Vagina (tissue), 2 donors: ENCODE measurements at places on chromosomes 1 and 21. TPM values are rescaled to one million over a fixed set of nuclear protein-coding genes. Genes with fewer than 3 reads are reported as not detected.

The C1orf87 gene
- total RNA-seq = not detected

The SELP gene
- total RNA-seq = 8.8 TPM

- DNase-seq = peak; percentile 88
- peak overlapping the region; percentile 42 for H3K27ac ChIP-seq
- no peak overlapping the region for H3K4me3 ChIP-seq
- no peaks in the 10 kb centered on the region for H3K36me3 ChIP-seq
- peaks cover 24% of the 10 kb centered on the region for H3K4me1 ChIP-seq
Measured at GRCh38 chr1:7388488-7389185, 382.5 kb upstream of the VAMP3 start.

The ADORA1 gene
- total RNA-seq = 5.2 TPM

The FCRL2 gene
- total RNA-seq = not detected

DNA sequence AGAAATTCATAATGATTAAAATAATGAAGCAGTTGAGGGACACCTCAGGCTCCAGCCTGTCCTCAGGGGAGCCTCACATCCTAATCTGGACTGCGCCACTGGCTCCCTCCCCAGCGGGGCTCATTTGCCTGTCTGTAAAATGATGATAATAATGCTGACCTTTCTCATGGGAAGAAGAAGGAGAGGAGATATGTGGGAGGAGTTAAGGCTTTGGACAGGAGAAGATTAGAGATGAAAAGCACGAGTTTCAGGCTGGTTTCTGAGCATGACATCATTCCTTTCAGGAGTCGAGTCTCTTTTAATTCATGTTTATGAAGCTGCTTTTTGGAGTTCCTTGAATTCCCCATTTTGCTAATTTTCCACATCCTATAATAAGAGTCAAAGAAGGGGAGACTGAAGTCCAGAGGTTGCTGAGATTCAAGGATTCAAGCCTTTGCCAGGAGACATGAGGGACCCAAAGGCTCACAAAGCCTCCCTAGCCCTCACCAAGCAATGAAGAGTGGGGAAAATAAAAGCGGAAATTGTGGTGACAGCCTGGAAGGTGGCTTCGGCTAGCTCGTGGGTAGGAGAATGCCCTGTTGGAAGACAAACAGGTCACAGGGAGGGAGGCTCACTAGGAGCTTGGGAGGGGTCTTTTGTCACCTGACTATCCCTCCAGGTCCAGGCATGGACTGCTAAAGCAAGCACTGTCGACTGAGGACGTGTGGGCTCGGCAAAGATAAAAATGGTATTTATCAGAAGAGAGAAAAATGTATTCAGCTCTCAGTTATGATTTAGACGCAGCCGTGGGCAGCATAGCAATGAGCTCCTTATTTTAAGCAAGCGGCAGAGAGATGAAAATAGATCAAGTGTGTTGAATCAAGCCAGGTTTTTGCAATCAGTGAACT, 27.5 kb upstream of the STMN1 start:
- no peak for DNase-seq
- no peak overlapping the region for H3K4me3 ChIP-seq
- no peaks in the 10 kb centered on the region for H3K27me3 ChIP-seq
- H3K4me1 ChIP-seq = no peaks in the 10 kb centered on the region
